Hematopoietic multipotent progenitor cell (in vitro differentiated cells): ENCODE measurements at places on chromosomes 12 and 14.

GRCh38 chr14:92675421-92675820 lies 73.0 kb downstream of the LGMN start:
- DNase-seq: no peak

GRCh38 chr14:60656686-60657455 lies 7.6 kb upstream of the SIX1 start:
- peak; percentile 34 for DNase-seq

GRCh38 chr14:89165189-89166181 lies 251.5 kb downstream of the FOXN3 start:
- peak; percentile 100 for DNase-seq

- peak; percentile 59 for DNase-seq
Observed at GRCh38 chr12:54216797-54217661, 28.2 kb upstream of the SMUG1 start.

DNA sequence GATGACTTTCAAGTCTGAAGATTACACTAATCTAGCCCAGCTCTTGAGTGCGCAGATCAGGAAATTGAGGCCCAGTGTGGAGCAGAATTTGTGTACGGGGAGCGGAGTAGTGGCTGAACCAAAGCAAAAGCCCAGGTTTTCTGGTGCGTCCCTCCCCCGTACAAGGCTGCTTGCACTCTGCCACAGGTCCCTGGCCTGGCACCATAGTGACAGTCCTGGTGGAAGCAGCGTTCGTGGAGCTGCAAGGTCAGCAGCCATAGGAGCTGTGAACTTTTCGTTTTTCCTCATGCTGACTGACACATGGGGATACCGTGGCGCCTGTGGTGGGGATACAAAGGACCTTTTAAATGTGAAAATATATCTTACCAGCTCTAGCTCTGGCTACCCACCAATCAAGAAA lies 1.7 kb downstream of the EVL start:
- no peak for DNase-seq

GRCh38 chr14:29900609-29901350 lies 26.9 kb downstream of the PRKD1 start:
- no peak for DNase-seq

- DNase-seq: peak; percentile 44
Observed at GRCh38 chr14:68977718-68978171, 1.4 kb downstream of the ACTN1 start.

DNA sequence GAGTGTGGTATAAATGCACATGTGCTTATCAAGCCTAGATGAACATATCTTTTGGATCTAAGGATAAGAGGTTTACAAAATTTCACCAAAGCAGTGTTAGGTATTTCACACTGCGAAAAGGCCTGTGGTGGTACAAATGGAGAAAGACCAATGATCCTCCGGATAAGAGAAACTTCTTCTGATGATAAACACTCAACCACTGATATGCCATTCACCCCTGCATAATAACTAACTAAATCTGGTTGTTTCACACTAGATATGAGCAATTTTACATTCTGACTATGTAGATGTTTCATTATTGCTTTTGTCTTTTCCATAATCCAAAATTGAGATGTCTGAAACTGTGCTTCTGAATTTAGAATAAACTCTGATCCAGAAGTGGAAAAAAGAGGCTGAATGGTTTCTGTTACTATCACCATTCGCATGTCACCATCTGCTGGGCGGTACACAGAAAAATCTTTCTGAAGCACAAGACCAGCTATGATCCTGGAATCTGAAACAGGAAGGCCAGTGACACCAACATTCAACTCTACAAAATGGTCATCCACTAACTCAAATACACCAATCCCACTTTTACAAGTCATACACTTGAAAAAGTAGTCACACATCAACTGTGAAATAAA lies 1.3 kb downstream of the BBS10 start:
- DNase-seq: no peak

- no peak for DNase-seq
Observed at GRCh38 chr14:55545779-55546178, 34.2 kb upstream of the KTN1 start.

GRCh38 chr14:55348766-55349453 lies 62.7 kb downstream of the ATG14 start:
- no peak for DNase-seq

DNA sequence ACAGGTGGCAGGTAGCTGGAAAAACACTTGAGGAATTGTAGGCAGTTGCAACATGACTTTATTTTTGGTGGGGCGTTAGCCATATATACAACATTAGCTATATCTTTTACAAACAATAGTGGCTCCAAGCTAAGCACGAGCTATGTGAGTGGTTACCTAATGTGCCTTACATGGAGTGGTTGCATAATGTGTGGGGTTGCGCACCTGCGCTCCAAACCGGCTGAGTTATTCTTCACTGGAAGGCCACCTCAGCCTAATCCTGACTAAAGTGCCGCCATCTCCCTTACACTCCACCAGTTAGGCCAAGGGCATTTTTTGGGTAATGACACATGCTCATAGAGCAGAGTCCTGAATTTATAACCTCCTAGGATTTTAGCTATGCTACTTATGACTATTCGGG lies 31.8 kb upstream of the G2E3 start:
- DNase-seq: no peak

GRCh38 chr12:92002673-92003382 lies 142.8 kb downstream of the BTG1 start:
- no peak for DNase-seq

- no peak for DNase-seq
Observed at GRCh38 chr14:38238332-38238731, 17.6 kb downstream of the CLEC14A start.

DNA sequence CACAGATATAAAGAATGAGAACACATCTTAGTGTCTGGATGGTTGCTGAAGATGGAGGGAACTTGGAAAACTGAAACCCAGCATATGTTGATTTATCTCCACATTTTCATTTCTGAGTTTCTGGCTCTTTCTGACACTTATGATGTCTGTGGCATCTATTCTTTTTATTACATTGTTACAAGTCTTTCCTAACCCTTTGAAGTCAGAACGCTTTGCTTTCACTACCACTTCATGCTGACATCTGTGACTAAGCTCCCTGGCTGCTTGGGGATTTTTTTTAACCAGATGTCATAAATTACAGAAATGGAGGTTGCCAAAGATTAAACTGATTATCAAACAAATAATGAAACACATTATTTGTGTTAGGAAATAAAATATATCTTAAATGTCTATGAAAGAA lies 188.7 kb downstream of the KITLG start:
- no peak for DNase-seq

DNA sequence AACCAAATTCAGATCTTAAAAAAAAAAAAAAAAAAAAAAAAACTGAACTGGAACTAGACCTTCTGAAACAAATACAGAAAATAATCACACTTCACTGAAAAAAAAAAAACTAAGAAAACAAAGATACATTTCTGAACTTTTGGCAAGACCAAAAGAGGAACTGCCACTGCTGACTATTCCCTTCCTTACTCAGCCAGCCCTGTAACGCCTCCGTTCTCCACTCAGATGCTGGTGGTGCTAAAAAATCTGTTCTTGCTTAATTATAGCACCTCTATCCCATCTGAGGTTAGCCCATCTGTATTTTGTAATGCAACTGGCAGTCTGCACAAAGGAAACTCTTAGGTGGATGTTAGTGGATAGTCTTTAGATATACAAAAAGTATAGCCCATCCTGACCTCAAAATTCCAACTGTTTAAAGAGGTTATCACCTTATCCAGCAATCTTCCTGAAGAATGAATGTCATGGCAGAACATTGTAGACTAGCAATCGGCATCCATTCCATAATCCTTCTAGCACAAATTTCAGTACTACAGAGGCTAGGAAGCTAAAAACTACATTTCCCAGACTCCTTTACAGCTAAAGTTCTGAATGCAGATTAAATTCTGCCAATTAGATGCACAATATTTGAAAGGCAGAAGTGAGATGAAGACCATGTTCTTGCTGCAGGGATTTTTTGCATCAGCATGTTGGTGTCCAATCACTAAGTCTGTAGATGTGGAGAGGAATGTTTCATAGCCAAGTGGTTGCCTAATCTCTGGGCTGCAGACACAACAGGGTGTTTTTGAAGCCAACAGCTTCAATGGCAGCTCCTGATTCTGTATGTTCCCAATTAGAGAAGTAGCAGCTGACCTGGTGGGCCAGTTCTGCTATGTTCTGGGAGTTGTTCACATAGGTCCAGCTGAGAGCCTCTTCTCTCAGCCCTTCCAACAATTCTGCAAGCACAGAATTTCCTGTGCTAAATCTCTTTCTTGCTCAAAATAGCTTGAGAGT lies 5.7 kb downstream of the MAP3K9 start:
- peak; percentile 43 for DNase-seq

- no peak for DNase-seq
Observed at GRCh38 chr14:71119075-71119474, 211.8 kb downstream of the PCNX1 start.

- DNase-seq: no peak
Observed at GRCh38 chr12:65840793-65841670, 16.7 kb downstream of the HMGA2 start.

DNA sequence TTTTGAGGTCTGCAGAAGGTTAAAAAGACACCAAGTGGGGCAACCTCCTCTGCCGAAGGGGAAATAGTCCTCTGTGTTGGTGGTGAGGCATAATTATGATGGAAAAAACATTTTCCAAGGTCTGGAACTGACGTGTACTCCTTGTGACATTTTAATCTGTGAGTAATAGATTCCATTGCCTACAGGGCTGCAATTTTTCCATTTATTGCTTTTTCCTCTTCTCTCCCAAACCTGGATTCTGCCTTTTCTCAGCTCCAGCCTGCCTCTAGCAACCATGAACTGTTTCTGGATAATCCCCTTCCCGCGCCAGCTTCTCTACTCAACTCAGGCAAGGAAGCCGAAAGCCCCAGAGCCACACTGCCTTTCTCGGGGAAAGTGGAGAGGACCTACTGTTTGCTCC lies 230.1 kb upstream of the PLXNC1 start:
- DNase-seq: no peak

GRCh38 chr14:100540141-100540925 lies 46.9 kb downstream of the BEGAIN start:
- no peak for DNase-seq

DNA sequence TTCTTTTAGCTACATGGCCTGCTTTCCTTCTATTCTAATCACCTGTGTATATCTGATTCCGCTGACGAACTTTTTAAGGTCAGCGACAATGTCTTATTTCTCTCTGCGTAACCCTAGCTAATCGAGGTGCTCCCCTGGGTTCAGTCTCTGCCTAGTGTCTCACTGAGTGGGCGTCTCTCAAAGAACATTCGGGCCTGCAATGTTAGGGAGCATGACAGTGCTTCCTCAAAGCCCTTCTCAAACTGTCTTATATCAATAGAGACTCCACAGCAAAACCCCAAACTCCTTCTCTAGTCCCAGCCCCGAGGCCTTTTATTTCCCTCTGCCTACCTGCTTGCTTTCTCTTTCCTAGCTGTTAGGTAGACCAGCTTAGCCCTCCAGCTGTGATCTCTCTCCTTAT lies 13.7 kb upstream of the RPS6KL1 start:
- no peak for DNase-seq

DNA sequence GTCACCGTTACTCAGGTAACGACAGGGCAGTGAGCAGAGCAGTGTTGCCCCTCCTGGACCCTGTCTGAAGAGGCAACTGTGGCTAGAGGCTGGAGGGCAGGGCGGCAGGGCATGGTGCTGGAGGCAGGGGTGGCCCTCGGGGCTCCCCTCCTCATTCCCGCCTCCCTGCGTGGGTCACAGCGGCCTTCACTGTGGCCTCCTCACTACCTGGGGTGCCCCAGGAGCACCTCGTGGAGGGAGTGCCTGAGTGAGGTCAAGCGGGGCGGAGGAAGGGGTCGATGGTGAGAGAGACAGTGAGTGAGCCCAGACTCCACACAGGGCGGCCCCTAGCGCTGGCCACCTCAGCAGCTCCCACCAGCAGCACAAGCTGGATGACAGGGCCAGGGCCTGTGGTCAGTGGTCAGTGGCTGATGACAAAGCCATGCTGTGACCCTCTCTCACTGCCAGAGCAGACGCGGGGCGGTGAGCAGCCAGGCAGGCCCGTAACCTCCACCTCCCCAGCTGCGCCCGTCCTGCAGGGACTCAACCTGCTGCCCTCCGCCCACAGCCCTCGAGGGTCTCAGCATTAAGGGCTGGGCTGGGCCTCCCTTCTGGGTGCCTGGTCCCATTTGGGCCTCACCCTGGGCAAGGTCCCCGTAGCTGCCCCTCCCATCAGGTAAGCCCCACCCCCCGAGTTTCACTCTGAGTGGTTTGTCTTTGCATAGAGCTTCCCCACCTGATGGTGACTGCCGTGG lies 17.8 kb downstream of the GPR132 start:
- no peak for DNase-seq

DNA sequence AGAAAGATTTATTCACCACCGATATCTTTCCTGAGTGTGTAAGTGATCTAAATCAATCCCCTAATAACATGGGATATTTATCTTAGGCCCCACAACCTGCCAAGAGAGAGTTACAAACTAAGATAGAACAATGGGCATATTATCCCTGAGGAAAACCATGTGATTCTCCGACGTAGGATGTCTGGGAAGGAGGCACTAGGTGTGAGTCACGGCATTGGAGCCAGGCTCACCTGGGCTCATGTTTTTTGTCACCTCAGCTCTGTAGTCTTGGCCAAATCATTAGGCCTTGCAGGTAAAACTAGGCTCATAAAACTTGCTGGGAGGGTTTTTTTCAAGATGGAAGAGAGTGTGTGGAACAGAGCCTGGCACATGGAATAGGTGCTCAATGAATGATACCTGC lies 129.7 kb upstream of the PLEKHG7 start:
- DNase-seq: no peak

- DNase-seq: no peak
Observed at GRCh38 chr12:129614221-129614885, 289.5 kb downstream of the TMEM132D start.

GRCh38 chr12:56162468-56163290 lies 4.5 kb downstream of the MYL6 start:
- no peak for DNase-seq

GRCh38 chr12:104243551-104243950 lies 28.0 kb downstream of the TXNRD1 start:
- no peak for DNase-seq

DNA sequence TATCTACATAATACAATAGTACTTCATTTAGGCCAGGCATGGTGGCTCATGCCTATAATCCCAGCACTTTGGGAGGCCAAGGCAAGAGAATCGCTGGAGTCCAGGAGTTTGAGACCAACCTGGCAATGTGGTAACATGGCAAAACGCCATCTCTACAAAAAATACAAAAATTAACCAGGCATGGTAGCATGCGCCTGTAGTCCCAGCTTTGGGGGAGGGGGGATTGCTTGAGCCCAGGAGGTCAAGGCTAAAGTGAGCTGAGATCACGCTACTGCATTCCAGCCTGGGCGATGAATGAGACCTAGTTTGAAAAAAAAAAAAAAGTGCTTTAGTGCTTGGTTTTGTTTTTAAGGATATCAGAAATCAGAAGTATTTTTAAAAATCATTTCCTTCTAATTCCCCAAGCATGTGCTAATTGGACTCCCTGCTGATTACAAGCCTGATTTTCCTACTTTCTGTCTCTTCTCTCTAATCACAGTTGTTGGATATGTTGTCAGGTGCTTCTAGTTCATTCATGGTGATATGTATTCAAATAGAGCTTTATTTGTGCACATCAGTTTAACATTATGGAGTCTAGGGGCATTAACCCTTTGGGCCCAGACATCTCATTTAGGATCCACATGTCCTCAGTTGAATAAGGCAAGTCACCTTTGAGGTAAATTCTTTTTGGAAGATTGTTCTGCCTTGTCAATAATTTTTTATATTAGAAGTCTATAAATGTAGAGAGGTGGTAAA lies 7.0 kb upstream of the KRAS start:
- DNase-seq: no peak

GRCh38 chr12:6326316-6327228 lies 15.3 kb downstream of the TNFRSF1A start:
- DNase-seq: peak; percentile 64
